ENCODE measurements at places on chromosomes 3 and 15. TPM values are rescaled to one million over a fixed set of nuclear protein-coding genes. Genes with fewer than 3 reads are reported as not detected.

GRCh38 chr3:141477224-141477623 lies 9.6 kb upstream of the RASA2 start:
- H3K36me3 ChIP-seq: no peaks in the 10 kb centered on the region
- DNase-seq: no peak
- no peaks in the 10 kb centered on the region for H3K4me1 ChIP-seq

Gene SH2D7
- 2.4 TPM for polyA plus RNA-seq

DNA sequence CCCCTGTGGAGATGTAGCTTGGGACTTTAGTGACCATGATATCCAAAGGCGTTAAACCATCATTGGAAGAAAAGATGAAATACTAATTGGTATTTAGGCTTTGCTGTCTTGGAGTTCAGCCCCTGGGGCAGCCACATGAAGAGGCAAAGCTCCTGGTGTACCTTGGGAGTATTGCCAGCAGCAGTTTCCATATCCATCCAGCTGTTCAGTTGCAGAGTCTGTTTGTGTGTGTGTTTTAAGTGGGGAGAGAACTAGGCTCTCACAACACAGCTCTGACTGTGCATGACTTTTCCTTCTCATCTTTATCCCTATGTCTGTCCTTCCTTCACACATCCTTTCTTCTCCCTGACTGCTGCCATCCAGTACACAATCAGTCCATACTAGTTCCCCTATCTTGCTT lies 98.9 kb downstream of the CDIN1 start:
- no peaks in the 10 kb centered on the region for H3K4me1 ChIP-seq
- H3K36me3 ChIP-seq: no peaks in the 10 kb centered on the region
- H3K27me3 ChIP-seq: no peaks in the 10 kb centered on the region
- no peak overlapping the region for H3K4me3 ChIP-seq
- DNase-seq: no peak
- no peak overlapping the region for H3K27ac ChIP-seq

Gene SLC49A4
- 27.5 TPM for polyA plus RNA-seq

- DNase-seq: no peak
- H3K36me3 ChIP-seq: no peaks in the 10 kb centered on the region
- no peak overlapping the region for H3K4me3 ChIP-seq
- no peaks in the 10 kb centered on the region for H3K4me1 ChIP-seq
- no peak overlapping the region for H3K27ac ChIP-seq
Measured at GRCh38 chr3:165464736-165465135, 268.6 kb upstream of the SLITRK3 start.

GRCh38 chr3:180804916-180805315 lies 107.6 kb upstream of the FXR1 start:
- H3K4me3 ChIP-seq: no peak overlapping the region
- H3K27ac ChIP-seq: no peak overlapping the region
- no peaks in the 10 kb centered on the region for H3K27me3 ChIP-seq
- H3K4me1 ChIP-seq: no peaks in the 10 kb centered on the region

Gene ZNF445
- polyA plus RNA-seq: 0.89 TPM

DNA sequence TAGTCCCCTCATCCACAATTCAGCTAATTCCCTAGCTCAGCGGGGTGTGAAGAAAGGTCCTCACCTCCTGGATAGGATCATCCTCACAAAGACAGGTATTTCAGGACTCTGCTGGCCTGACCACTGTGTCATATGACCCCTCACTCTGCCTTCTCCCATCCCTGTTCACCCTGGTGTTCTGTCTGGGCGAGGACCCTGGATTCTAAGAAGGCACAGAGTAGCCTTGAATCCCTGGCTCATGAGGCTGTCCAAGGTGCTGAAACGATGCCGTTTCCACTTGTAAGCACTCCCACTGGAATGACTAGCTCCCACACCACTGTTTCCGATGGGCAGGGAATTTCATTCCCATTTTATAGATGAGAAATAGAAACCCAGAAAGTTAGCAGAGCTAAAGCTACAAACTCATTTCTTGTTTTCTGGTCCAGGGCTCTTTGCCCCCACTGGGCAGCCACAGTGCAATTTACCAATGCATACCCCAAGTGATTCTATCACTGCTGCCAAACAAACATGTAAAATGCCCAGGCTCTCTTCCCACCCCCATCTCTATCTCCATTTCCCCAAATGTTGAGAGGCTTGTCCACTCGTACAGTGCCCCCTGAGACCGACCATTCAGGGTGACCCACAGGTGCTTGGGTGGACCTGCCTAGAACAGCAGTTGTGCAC lies 83.2 kb downstream of the RAB11A start:
- DNase-seq: peak; percentile 63
- H3K27me3 ChIP-seq: no peaks in the 10 kb centered on the region
- no peaks in the 10 kb centered on the region for H3K36me3 ChIP-seq
- H3K4me3 ChIP-seq: no peak overlapping the region
- no peaks in the 10 kb centered on the region for H3K4me1 ChIP-seq
- H3K27ac ChIP-seq: no peak overlapping the region

Gene DPPA2
- not detected for polyA plus RNA-seq

GRCh38 chr3:113117511-113118234 lies 93.7 kb upstream of the BOC start:
- no peak for DNase-seq
- H3K36me3 ChIP-seq: no peaks in the 10 kb centered on the region
- no peak overlapping the region for H3K4me3 ChIP-seq
- H3K4me1 ChIP-seq: no peaks in the 10 kb centered on the region

DNA sequence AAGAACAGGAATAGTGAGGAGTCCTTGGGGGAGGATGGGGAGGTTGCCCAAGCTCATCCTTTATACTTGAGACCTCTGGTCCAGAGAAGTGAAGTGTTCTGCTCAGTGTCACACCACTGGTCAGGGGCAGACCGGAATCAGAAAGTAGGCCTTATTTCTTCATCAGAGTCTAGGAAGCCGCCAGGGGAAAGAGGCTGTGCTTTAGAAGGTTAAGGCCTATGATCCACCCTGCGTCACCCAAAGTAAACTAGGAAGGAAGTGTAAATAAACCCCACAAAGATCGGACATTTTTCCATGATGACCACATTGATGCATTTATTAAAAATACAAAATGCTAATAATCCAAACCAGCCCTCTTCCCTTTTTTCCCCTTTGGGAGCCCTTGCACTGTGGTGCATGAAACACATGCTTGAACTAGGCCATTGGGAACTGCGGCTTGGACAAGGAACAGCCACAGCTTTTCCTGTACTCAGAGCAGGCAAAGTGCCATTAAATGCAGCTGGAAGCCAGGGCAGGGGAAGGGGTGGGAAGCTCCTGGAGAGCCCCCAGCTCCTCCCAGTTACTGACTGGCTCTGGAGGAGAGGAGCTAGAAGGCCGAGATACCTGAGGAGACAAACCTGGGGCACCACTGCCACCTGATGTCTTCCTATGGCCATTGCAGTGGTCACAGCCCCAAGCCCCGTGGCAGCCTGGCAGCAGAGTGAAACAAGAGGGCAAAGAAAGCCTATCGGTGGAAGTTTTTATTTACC lies 37.0 kb downstream of the CDC25A start:
- H3K27me3 ChIP-seq: no peaks in the 10 kb centered on the region
- H3K36me3 ChIP-seq: no peaks in the 10 kb centered on the region
- H3K27ac ChIP-seq: no peak overlapping the region
- DNase-seq: peak; percentile 82
- no peak overlapping the region for H3K4me3 ChIP-seq

Gene ARHGEF3
- 9.0 TPM for polyA plus RNA-seq

DNA sequence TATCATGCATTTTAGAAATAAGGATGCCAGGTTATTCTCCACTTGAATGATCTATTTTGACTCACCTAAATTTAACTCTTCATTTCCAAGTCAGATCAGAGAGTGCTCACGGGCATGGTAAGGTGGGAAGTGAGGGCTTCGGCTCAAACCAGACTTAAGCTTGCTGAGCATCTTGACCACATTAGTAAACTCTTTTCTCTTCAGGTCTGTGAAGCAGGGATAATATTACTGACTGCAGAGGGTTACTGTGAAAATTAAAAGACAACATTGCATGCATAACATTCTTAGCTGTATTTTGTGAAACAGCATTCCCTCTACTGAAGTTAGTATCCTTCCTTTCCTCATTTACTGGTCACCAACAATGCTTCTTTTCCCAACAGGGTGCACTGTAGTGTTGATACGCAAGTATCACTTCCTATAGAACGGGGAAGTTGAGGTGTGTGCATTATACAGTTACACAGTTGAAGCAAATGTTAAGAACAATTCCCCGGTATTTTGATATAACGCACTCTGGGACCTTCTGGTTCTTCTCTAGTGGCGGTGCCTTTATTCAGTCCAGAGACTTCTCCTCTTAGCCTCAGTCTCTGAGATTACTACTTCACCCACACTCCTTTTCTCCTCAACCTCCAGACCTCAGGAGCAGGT lies 74.1 kb upstream of the MNS1 start:
- no peaks in the 10 kb centered on the region for H3K4me1 ChIP-seq
- H3K27ac ChIP-seq: no peak overlapping the region
- no peak for DNase-seq
- no peaks in the 10 kb centered on the region for H3K36me3 ChIP-seq
- no peaks in the 10 kb centered on the region for H3K27me3 ChIP-seq

Measured in small intestine (tissue), 16 donors.